ENCODE measurements at places on chromosomes 7 and 10.
A peak's percentile ranks its signal among the peaks of the same experiment; 100 is the strongest.

DNA sequence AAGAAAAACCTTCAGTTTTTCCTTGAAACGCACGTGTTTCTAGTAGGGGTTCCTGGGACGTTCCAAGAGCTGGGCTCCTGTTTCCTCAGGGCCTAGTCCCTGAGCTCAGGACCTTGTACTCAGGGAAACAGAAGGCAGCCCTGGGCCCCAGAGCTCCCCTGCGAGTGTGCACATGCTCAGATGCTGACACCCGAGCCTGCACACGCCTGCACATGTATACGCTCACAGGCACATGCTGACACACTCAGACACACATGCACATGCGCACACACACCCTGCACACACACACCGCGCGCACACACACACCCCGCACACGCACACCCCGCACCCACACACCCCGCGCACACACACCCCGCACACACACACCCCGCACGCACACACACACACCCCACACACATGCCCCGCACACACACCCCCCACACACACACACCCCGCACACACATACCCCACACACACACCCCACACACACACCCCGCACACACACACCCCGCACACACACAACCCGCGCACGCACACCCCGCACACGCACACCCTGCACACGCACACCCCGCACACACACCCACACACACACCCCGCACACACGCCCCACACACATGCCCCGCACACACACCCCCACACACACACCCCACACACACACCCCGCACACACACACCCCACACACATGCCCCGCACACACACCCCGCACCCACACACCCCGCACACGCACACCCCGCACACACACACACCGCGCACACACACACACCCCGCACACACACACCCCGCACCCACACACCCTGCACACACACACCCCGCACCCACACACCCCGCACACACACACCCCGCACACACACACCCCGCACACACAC lies 52.2 kb downstream of the CALML3 start:
- H3K27ac ChIP-seq, result no peak overlapping the region
- peaks cover 12% of the 10 kb centered on the region for H3K4me1 ChIP-seq
- H3K36me3 ChIP-seq, result no peaks in the 10 kb centered on the region
- no peak for DNase-seq
- H3K27me3 ChIP-seq, result no peaks in the 10 kb centered on the region

DNA sequence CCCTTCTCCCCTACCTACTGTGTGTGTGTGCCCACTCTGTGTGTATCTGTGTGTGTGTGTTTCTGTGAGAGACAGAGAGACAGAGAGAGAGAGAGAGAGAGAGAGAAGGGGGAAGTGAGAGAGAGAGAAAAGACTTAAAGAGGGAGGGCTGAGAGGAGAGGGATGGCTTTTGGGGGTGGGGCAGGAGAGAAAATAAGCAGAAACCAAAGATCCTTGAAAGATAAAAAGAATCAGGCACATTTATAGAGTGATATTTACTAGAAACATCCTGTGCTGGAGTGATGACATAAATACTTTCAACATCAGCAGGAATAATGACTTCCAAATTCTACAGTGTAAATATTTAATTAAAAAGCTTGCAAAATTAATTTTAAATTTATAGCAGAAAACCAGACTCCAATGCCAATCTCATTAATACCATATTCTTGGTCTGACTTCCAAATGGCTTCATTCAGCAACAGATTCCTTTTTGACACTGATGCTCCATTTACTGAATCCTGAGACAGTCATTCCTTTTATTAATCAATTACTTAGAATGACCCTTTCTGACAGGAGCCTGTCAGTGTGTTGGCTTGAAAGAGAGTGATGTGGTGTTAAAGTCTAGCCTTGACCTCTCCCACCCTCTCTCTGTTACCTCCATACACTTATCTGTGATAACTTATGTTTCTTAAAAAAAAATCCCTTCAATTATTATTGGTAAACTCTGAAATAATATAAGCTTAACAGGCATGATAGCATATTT lies 41.7 kb upstream of the WNT2 start:
- no peak overlapping the region for H3K4me3 ChIP-seq
- DNase-seq, result no peak
- peaks cover 3% of the 10 kb centered on the region for H3K27me3 ChIP-seq
- H3K27ac ChIP-seq, result no peak overlapping the region
- H3K36me3 ChIP-seq, result no peaks in the 10 kb centered on the region

DNA sequence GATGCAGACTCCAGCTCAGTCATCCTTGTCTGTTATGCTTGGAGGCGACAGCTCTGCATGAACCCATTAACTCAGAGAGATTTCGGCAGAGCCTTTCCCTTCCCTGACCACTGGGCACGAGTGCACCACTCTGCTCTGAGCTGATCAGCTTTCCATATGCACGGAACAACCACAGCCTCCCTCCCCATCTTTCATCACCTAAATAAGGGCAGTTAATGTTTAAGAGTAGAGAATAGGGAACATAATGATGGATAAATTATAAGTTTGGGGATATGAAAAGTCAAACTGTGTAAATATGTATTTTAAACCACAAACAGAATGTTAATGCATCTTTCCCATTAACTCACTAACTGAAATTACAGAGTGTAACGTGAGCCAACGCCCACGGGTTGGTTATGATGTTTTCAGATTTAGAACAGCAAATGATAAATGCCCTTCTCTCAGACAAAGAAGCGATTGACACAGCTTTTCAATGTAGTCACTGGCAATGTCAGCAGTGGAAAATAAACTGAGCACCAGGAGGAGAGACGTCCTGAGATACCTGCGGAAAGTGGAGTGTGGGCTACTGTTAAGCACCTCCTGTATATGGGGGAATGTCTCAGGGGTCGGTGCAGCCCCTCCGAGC lies 658.2 kb downstream of the LRMDA start:
- no peaks in the 10 kb centered on the region for H3K36me3 ChIP-seq
- no peak overlapping the region for H3K4me3 ChIP-seq
- H3K4me1 ChIP-seq, result no peaks in the 10 kb centered on the region
- peaks cover 31% of the 10 kb centered on the region for H3K27me3 ChIP-seq
- DNase-seq, result no peak
- no peak overlapping the region for H3K27ac ChIP-seq

GRCh38 chr7:142478479-142479220 lies 220.8 kb upstream of the PRSS58 start:
- peak overlapping the region; percentile 89 for H3K27ac ChIP-seq
- peaks cover 82% of the 10 kb centered on the region for H3K4me1 ChIP-seq
- peak overlapping the region; percentile 43 for H3K4me3 ChIP-seq

DNA sequence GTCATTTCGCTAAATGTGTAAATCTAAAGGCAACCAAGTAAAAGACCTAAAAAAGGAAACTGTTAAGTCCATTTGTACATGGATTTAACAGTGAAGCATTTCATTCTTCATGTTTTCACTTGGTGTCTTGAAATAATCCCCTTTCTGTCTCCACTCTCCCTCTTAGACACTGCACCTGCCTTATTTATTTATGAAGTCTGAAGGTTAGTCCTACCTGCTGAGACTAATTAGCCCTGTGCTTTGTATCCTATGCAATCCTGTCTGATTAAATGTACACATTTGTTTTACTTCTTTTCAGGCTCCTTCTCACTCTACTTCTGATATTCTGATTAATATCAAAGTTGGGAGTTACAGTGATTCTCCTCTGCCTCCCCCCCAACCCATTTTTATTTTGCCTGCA lies 1.9 kb upstream of the TCF7L2 start:
- no peak overlapping the region for H3K4me3 ChIP-seq
- DNase-seq, result no peak
- no peaks in the 10 kb centered on the region for H3K36me3 ChIP-seq
- H3K27me3 ChIP-seq, result no peaks in the 10 kb centered on the region
- H3K4me1 ChIP-seq, result peaks cover 13% of the 10 kb centered on the region
- H3K27ac ChIP-seq, result peak overlapping the region; percentile 45

- no peaks in the 10 kb centered on the region for H3K36me3 ChIP-seq
- peaks cover 10% of the 10 kb centered on the region for H3K4me1 ChIP-seq
- H3K4me3 ChIP-seq, result peak overlapping the region; percentile 78
- no peak for DNase-seq
- peaks cover 15% of the 10 kb centered on the region for H3K27me3 ChIP-seq
Measured at GRCh38 chr7:159030490-159031134, 114.1 kb downstream of the VIPR2 start.

DNA sequence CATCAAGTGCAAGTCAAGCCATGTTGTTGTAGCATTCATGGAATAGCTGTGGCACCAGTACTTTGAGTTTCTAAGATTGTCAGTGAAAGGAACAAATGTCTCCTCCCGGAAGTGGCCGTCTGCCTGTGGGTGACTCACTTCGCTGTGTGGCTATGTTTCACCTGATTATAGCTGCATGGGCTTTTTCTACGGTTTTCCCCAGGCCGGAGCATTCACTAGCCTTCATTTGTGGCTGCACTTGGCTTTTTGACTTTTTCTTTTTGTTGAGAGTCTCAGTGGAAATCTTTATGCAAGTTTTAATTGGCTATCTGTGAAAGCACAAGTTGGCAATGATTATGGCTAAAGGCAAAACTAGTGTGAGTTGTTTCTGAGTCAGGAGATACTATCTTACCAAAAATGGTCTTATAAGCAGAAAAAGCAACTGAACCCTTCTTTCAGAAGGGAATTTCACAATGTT lies 35.0 kb downstream of the SRI start:
- H3K27ac ChIP-seq, result no peak overlapping the region
- no peak for DNase-seq
- peaks cover 4% of the 10 kb centered on the region for H3K36me3 ChIP-seq
- H3K4me3 ChIP-seq, result no peak overlapping the region

GRCh38 chr7:76185187-76185896 lies 16.4 kb upstream of the SRRM3 start:
- H3K36me3 ChIP-seq, result no peaks in the 10 kb centered on the region
- H3K4me3 ChIP-seq, result no peak overlapping the region
- H3K27me3 ChIP-seq, result peaks cover 8% of the 10 kb centered on the region

DNA sequence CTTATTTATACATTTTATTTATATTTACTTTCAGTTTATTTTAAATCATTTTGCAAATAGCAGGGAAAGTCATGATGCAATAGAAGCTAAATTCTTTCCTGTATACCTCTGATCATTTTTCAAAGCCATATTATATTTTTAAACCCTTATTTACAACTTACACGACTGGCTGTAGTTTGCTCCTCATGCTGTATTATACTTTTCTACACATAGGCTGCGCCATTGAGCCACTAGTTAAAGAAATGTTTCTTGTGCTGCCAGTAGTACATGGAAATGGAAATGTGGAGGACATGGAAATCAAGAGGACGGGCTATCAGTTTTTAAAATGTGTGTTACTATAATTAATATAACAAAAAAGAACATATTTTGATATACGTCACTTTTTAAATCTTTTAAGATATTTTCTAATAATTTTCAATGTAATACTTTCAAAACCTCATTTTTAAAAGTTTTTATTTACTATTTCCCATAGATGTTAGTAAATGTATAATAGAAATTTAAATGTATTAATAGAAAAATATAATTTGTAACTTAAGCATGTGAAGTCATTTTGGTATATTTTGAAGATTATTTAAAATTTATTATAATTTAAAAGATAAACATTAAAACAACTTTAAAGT lies 118.5 kb downstream of the VTI1A start:
- H3K36me3 ChIP-seq, result no peaks in the 10 kb centered on the region
- H3K4me3 ChIP-seq, result no peak overlapping the region
- no peaks in the 10 kb centered on the region for H3K4me1 ChIP-seq
- no peaks in the 10 kb centered on the region for H3K27me3 ChIP-seq

- peaks cover 5% of the 10 kb centered on the region for H3K36me3 ChIP-seq
- peak overlapping the region; percentile 59 for H3K4me3 ChIP-seq
- DNase-seq, result no peak
- no peaks in the 10 kb centered on the region for H3K27me3 ChIP-seq
- H3K27ac ChIP-seq, result peak overlapping the region; percentile 95
- H3K4me1 ChIP-seq, result peaks cover 69% of the 10 kb centered on the region
Measured at GRCh38 chr7:127415060-127415742, 22.7 kb upstream of the ZNF800 start.

- DNase-seq, result no peak
- H3K36me3 ChIP-seq, result no peaks in the 10 kb centered on the region
- peak overlapping the region; percentile 83 for H3K27ac ChIP-seq
- no peaks in the 10 kb centered on the region for H3K27me3 ChIP-seq
- H3K4me1 ChIP-seq, result peaks cover 30% of the 10 kb centered on the region
Measured at GRCh38 chr10:80172896-80173295, 32.4 kb downstream of the ANXA11 start.

DNA sequence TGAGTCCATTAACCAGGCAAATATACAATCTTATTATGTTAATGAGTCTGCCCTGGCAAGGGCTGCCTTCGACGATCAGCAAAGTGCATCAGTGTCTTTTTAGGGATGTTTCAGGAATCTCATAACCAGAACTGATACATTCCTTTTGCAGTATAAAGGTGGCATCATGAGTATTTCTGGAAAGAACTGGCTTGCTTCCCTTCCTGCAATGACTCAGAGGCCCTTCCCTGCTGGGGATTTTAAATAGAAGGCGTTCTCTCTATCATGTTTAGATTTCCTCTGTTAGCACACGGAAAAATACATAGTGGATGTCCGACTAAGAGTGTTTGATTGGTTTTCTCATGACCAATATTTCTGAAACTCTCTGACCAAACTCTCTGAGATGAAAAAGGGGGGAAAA lies 1.8 kb downstream of the NPS start:
- peaks cover 1% of the 10 kb centered on the region for H3K27me3 ChIP-seq
- H3K4me3 ChIP-seq, result no peak overlapping the region
- no peak for DNase-seq

GRCh38 chr10:124728071-124728829 lies 15.9 kb downstream of the FAM53B start:
- H3K36me3 ChIP-seq, result no peaks in the 10 kb centered on the region
- H3K4me3 ChIP-seq, result peak overlapping the region; percentile 48
- H3K27me3 ChIP-seq, result no peaks in the 10 kb centered on the region
- no peak for DNase-seq
- H3K4me1 ChIP-seq, result peaks cover 71% of the 10 kb centered on the region

- no peaks in the 10 kb centered on the region for H3K4me1 ChIP-seq
- H3K27ac ChIP-seq, result no peak overlapping the region
- no peak for DNase-seq
- peaks cover 13% of the 10 kb centered on the region for H3K27me3 ChIP-seq
- peaks cover 3% of the 10 kb centered on the region for H3K36me3 ChIP-seq
- no peak overlapping the region for H3K4me3 ChIP-seq
Measured at GRCh38 chr10:716821-717220, 27.4 kb upstream of the DIP2C start.
